ENCODE measurements at places on chromosomes 5 and 9.

GRCh38 chr5:122400341-122400740, 88.3 kb downstream of the SNCAIP start:
- no peak for DNase-seq

GRCh38 chr5:55177078-55177477, 4.1 kb upstream of the CDC20B start:
- no peak for DNase-seq

DNA sequence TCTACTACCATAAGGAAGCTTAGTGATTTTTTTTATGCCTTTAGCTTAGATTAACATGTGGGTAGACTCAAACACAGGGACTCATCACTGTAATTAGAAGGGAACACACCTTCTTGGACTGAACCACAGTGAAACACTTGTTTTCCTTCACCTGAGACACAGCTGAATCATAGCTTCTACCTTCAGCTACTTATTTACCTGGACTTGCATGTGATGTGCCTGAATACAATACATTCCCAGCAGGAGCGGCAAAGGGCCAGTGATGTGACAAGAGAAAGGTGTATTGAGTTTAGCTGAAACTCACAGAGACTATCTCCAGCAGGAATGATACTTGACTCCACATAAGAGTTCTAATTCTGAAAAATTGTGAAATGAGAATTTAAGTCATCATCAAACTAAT, 37.8 kb downstream of the GRAMD2B start:
- DNase-seq = no peak

GRCh38 chr5:83277953-83278352, 193.6 kb upstream of the VCAN start:
- no peak for DNase-seq

GRCh38 chr9:104911032-104911607, 16.8 kb downstream of the ABCA1 start:
- DNase-seq = no peak

Measured in NCI-H1694 treated with DMSO at 0.1 percent for 48 hours (cell line).